Calu3 (cell line): ENCODE measurements at places on chromosomes 7 and 10.

- DNase-seq: no peak
Measured at GRCh38 chr7:123122916-123123315, 76.9 kb downstream of the SLC13A1 start.

GRCh38 chr10:123544986-123545385, 121.2 kb upstream of the GPR26 start:
- no peak for DNase-seq

GRCh38 chr7:33351709-33352108, 222.3 kb downstream of the BBS9 start:
- DNase-seq: no peak

DNA sequence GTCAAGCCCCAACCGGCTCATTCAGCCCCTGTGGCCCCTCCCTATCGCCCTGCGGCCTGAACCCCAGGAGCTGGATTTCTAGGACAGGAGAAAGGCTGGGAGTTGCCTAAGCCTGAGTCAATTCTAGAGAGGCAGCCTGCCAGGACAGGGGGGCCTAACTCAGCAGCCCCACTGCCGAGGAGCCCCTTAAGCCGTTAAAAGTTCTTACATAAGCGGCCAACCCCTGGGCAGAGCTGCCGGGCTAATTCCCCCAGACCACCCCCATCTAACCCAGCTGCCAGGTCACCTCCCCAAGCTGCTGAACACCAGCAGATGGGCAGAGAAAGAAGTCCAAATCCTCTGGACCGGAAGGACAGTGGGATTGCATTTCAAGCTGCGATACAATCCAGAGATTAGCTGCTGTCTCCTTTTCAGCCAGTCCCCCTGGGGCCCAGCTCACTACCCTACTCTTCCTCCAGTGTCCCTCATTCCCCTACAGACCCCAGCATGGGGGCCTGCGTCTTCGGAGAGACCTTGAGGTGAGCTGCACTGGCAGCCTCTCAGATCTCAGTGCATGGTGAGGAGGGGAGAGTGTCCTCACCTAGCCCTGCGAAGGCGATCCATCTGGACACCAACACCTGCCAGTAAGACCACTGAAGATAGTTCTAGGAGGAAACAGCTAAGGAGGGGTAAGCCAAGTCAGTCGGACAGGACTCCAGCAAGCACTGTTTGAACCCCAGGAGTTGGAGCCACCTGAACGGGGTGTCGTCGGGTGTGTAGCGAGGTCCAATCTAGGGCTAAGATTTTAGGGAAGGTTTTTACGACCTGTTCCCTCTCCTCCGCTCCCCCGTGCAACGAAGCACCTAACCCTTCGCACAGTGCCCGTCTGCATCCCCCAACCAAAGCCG, 830 bp downstream of the IMPDH1 start:
- DNase-seq: no peak

DNA sequence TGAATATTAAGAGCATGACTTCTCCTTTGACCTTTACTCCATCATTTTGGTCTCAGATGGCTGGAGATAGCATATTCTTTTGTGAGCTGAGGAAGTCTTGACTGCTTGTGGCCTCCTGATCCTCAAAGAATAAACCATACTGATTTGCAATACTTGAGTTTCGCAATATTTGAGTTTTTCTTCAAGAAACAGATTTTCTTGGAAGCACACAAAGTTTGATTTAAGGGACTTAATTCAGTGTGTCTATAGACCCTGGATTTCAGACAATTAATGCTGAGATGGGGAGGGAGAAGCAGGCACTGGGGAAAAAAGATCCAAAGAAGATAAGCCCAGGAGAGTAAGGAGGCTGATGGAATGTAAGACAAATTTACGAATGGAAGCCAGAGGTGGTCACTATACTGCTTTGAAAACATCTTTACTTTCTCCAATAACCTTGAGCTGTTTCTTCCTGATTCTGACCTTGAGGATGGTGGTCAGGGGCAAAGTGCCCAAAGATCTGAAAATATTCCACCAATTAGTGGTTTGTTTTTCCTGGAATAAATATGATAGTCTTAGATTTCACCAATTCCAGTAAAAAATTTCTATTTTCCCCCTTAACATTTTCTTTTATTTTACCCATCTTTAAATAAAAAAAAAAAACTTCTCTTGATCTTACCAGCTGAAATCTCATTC, 7.5 kb downstream of the EPDR1 start:
- no peak for DNase-seq
